Hematopoietic multipotent progenitor cell treated with erythropoietin and hydrocortisone succinate and interleukin-3 and kit ligand, for 6 days (in vitro differentiated cells): ENCODE measurements at places on chromosomes 4 and X.
A peak's percentile ranks its signal among the peaks of the same experiment; 100 is the strongest.

DNA sequence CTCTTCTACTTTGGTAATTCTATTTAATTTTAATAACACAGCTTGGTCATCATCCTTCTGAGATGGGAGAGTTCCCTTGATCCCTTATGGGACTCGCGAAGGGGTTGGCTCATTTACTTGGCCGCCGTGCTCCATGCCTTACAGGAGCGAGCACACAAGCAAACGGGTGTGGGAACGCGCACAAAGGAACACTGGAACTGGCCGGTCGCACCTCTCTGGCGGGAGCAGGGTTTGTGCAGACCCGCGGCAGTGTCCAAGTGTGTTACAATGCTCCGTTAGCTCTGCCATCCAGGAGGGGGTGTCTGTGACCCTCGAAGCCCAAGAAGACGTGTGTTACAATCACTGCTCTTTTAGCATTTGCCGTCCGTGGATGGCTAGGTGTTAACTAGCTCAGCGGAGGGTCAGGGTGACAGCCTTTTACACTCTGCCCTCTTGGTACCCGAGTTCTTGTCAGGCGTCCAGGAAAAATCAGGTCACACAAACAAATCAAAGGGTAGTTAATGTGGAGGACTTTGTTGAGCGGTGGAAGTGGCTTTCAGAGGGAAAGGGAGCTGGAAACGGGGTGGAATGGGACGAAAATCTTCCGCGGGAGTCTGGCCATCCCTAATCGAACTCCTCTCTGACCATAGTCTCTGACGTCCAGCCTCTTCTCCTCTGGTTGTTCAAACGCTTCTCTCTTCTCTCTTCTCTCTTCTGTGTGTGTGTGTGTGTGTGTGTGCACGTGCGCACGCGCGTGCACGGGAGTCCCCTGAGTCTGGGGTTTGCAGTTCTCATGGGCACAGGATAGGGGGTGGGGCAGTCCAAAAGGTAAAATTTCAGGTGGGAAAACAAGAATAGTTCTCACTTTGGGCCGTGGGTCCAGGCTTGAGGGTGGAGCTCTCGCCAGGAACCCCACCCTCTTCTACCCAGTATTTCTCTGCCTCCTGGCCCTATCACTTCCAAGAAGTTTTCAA, 76.3 kb downstream of the SLC10A7 start:
- no peak for DNase-seq

DNA sequence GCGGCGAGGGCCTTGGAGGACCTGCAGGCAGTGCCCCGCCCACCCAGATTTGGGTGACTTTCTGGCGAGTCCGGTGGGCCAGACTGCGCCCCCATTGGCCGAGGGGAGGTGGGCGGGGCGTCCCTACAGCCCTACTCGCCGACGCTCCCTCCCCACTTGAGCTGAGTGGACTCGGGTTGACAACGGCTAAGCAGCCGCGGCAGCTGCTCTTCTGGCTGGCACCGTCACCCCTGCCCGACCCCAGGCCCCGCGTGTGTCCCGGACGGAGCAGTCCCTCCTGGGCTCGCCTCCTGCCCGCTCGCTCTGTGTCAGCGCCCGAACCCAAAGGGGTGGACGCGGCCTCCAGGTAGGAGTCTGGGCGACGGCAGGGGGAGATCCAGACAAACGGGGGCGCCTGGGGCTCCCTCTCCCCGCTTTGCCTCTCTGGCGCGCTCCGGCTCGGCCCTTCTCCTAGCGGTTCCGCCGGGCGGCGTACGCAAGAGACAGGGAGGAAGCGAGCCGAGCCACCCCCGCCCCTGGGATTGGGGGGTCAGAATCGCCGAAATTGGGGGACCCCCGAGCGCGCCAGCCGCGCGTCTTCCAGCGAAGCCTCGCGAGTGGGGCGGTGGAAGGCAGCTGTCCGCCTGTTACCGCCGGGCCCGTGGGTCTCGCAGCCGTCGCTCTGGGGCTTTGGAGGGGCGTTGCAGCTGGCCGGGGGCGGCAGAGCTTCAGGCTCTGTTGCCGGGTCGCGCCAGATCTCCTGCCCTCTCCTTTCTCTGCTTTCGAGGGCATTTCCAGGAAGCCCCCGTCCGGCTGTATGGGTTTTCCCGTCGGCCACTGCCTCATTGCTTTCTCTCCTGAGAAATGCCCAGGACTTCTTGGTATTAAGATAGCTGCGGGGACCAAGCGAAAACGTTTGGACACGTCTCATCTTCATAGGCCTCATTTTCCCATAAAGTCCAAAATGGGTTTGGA, 46.3 kb downstream of the STARD8 start:
- DNase-seq, result peak; percentile 86

GRCh38 chr4:152559641-152560040, 23.7 kb upstream of the FBXW7 start:
- no peak for DNase-seq

GRCh38 chrX:40087425-40088298, 10.1 kb downstream of the BCOR start:
- no peak for DNase-seq

GRCh38 chrX:103817502-103817901, 14.6 kb downstream of the RAB9B start:
- peak; percentile 69 for DNase-seq

DNA sequence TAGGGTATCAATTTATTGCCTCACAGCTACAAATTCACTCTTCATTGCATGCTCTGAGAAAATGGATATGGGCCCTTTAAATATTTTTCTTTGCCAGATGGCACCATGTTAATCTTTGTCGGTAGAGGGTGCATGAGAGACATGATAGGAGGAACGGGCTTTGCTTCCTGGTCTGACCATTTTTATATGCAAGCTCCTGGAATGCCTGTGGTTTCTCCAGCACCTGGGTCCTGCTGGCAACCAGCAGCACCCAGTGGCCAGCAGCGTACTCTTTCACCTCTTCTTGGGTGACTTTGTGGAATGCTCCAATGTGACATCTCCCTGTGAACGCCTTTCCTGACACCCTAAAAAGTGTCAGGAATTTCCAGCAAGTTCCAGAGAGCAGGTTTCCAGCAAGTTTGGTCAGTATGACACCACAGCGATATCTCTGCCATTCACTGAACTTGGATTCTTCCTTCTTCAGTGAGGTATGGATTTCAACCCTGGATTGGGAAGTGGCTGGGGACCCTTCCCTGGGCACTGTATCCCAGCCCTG, 140.3 kb upstream of the PGRMC2 start:
- peak; percentile 65 for DNase-seq

- peak; percentile 44 for DNase-seq
Observed at GRCh38 chr4:156954587-156954986, 17.0 kb downstream of the PDGFC start.

GRCh38 chr4:146245246-146245645, 30.9 kb downstream of the REELD1 start:
- no peak for DNase-seq

DNA sequence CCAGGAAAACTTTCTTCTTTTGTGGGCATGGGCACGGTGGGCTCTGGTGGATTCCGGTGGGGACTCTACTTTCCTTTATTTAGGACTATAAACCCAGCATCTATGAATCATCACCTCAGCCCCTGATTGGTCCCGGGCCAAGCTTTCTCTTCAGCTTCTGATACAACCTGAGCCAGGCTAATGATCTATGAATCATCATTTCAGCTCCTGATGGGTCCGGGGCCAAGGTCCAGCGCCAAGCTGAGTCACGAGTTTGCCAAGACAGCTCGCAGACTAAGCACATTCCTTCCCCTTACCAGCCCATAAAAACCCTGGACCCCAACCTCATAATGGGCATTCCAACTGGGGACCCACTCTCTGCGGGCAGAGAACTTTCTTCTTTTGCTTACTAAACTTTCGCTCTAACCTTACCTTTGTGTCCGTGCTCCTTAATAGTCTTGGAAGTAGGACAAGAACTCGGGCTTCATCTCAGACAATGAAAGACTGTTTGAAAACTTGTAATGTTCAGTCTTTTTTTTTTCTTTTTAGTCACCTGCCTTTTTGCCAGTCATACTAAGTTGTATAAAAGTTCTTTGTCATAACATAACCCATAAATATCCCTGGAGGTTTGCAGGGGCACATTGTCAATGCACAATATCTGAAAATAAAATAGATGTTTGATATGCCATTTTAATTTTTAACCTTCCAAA, 904.9 kb upstream of the EPHA5 start:
- DNase-seq, result no peak

- peak; percentile 85 for DNase-seq
Observed at GRCh38 chrX:19889582-19890342, 2.4 kb upstream of the SH3KBP1 start.

- DNase-seq, result peak; percentile 45
Observed at GRCh38 chrX:70176938-70177533, at the start of gene DGAT2L6. Gene DGAT2L6 (plus strand): TSS chrX:70177483. CDS start chrX:70177583, 100 bp downstream.

DNA sequence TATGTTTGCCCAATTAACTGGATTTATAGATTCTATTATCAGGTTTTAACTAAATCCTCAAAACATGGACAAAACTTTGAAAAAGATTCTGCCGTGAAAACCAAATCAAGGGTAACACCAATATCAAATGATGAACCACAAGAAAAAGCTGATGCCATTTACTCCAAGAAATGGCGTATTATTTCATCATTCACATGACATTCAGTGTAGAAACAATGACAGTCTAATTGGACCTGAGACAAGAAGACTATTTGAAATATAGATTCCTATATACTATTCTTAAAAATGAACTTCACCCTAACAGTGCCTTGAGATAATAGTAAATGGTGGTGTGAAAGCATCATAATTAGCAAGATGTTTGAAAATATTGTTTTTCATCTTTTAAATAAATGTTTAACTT, 4.8 kb downstream of the SLC25A31 start:
- DNase-seq, result no peak

GRCh38 chr4:73732759-73733431, 7.5 kb upstream of the CXCL8 start:
- no peak for DNase-seq

DNA sequence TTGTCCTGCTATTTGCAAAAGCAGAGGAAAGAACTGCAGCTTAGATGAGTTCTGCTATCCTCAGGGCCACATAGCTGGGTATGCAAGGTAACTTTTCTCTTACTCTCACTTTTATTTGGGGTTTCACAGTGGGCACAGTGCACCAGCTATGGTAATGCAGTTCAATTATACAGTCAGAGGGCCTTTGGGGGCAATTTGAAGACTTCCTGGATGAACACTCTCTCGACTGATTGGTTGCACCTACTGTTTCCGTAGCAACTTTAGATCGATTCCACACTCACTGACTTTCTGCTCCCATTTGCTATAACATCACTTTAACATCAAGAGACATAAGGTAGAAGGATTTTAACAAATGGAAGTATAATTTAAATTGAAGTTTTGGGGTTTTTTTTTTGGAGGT, 128.6 kb downstream of the SLC39A8 start:
- DNase-seq, result no peak

GRCh38 chr4:102575369-102576129, 74.4 kb downstream of the NFKB1 start:
- no peak for DNase-seq

DNA sequence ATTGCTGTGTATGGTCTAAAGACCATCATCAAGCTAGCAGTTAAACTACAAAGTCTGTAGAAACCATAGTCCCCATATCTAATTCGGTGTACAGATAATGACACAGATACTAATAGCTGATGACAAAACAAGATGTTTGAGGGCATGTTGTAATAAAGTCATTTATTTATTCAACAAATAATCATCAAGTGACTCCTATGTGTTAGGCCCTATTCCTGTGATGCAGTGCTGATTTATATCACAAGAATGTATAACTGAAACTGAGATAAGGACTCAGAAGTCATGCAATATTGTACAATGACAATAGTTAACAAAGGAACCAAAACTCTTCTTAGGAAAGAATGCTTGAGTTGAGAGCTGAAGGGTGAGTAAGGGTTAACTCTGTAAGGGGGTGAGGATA, 315.0 kb upstream of the NR3C2 start:
- no peak for DNase-seq

- no peak for DNase-seq
Observed at GRCh38 chrX:93703701-93704100, 29.7 kb downstream of the FAM133A start.
